ENCODE measurements at places on chromosomes 5 and 9.

- DNase-seq = no peak
Measured at GRCh38 chr5:171863935-171864334, 78.3 kb downstream of the SMIM23 start.

- DNase-seq = no peak
Measured at GRCh38 chr9:120734607-120735410, 20.5 kb upstream of the MEGF9 start.

- no peak for DNase-seq
Measured at GRCh38 chr9:3151672-3152576, 308.0 kb upstream of the PUM3 start.

- no peak for DNase-seq
Measured at GRCh38 chr9:78146241-78146640, 89.6 kb upstream of the CEP78 start.

GRCh38 chr9:131217331-131218031 lies 58.8 kb downstream of the FAM78A start:
- no peak for DNase-seq

- no peak for DNase-seq
Measured at GRCh38 chr5:102049517-102049916, 246.6 kb downstream of the SLCO4C1 start.

- DNase-seq = no peak
Measured at GRCh38 chr9:15304632-15305031, 2.4 kb downstream of the TTC39B start.

- no peak for DNase-seq
Measured at GRCh38 chr5:71701407-71701806, 17.7 kb upstream of the CARTPT start.

DNA sequence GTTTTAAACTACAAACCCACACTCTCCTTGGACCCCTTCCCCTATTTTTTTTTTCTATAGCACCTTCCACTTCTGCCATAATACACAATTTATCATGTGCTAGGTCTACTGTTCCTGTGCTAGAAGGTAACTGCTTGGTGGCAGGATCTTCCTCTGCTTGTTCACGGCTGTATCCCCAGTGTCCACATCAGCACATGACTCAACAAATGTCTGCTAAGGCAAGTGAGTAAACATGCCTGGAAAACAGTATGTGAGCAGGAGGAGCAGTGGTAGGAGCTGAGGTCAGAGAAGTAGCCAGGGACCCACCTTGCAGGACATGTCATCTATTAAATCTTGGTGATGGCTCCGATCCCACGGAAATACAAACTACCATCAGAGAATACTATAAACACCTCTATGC lies 79.4 kb downstream of the AUH start:
- DNase-seq = no peak

DNA sequence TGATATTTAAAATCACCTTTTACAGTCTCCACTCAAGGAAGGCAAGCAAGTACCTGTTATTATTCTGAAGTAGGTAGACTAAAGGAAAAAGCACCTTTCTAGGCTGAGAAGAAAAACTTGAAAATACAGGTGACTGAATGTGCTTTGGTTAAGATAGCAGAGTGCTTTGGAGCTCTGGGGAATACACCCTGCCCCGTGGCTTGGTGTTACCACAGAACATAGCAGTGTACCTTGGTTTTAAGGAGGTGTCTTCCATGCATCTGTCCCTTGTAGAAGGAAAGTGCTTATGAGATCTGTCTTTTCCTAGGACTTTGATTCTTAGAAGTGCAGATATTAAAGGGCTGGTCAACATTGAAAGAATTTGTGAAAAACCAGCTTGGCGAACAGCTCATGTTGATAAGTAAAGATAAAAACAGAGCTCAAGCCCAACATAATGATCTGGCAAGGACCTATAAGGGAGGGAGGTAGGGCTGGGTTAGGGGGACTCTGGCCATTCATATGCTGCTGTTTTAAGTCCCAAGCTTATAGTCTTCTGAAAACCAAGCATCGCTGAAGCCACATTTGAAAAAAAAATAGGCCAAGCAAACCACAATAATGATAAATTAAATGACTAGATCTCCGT lies 66.8 kb downstream of the ZNF608 start:
- no peak for DNase-seq

DNA sequence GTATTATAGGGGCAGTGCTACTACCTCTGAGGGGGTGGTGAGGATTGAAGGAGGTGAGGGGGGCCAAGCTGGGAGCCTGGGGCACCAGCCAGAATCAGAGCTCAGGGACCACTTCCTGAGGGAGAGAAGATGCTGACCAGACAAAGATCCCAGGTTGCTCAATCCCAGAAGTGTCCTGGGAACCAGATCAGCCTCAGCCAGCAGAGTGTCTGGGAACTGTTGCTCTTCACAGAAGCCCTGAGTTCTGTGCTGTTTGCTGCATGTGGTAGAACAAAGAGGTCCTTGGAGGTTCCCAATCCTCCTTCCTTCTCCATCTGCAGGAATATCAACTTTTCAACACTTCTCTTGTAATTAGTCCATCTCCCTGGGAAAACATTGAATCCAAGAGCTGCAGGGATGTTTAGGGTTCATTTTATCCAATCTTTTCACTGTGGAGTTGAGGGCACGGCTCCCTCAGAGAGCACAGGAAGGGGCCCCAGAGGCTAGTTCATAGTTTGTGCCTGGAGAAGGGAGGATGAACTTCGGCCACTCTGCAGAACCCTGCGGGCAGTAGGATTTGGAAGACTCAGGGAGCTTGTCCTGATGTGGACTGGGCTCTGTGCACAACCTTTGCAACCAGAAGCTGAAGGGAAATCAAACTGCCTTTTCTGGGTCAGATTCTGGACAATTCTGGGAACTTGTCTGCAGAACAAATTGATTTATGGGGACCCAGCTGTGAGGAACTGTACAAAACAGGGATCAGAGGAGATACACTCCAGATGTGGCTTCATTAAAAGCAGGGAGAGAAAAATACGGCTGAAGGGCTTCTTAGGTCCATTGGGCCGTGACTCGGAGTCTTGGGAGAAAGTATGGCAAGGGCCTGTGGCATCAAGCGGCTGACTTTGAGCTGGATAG lies 57.1 kb downstream of the GALNT12 start:
- DNase-seq = no peak

- no peak for DNase-seq
Measured at GRCh38 chr9:3879315-3879714, 353.5 kb upstream of the RFX3 start.

DNA sequence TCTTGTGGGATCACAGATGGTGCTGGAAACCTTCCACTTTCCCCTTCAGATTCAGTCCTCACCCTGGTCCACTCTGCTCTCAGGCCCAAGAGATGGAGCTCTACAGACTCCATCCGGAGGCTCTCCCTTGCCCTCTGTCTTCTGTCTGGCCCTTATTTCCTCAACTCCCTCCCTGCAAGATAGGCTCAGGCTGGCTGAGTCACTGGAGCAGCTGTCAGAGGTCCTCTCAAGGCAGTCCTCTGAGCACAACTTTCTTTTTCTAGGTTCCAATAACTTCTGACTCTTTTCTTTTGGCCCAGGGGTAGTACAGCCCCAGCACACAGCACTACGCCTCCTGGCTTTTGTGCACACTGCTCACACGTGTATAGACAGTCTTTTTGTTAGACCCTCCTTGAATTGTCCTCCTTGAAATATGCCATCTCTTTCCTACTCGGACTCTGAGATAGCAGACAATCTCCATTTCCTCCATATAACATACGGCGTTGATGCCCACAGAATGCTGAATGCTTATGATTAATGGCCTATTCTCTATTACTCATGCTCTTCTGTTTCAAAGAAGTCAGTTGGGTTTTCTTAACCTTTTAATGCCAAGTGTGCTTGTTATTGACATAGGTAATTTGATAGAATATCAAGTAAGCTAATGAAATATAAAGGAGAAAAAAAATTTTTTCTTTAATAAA lies 193.1 kb downstream of the SLC12A2 start:
- no peak for DNase-seq

GRCh38 chr9:122080986-122081385 lies 12.1 kb downstream of the TTLL11 start:
- no peak for DNase-seq

GRCh38 chr5:148791696-148792095 lies 34.7 kb upstream of the ADRB2 start:
- DNase-seq = no peak

DNA sequence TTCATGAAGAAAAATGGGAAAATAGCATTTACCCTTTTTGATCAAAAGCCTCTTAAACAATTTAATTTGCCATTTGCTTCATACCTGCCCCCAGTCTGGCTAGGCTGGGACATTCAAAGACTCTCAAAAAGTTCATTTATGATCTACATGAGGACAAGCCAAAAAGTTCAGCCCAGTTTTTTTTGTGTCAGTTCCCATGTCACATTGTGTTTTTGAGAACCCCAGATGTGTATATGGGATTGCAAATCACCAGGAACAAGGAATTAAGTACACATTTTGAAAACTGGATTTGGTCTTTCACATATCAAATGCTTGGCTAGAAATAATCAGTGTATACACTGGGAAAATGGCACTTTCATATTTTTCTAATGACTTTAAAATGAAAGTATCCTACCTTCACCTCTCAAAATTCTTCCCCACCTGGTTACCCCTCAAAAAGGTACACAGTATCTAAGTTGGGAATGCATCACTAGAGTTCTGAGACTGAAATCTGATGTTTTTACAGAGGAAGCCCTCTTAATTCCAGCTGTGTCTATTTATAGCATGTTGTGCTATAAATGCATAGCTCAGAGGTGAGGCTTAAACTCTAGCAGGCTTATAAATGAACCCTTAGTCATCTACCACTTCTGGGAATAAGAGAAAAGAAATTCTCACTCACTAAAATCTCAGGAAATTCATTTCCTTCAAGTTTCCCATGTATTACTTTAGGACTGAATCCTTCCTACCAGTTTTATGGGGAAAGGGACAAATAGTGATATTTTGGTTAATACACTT lies 9.3 kb downstream of the STOM start:
- DNase-seq = no peak

DNA sequence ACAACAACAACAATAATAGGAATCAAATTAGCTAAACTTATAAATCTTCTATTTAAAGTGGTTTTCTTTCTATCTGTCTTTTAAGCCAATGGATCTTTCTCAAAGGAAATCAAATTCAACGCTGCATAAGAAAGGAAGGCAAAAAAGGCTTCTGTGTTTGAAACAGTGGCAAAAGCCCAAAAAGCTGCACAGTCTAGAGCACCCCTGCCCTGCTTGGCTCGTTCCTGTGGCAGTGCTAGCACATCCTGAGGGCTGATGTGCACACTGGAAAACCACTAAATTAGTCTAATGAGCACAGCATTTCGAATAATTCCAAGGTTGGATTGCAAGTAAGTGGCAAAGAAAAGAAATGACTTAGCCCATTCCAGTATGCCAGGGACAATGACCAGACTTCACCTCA lies 80.7 kb downstream of the AP3B1 start:
- no peak for DNase-seq

GRCh38 chr5:160054047-160054446 lies 45.1 kb downstream of the TTC1 start:
- no peak for DNase-seq

DNA sequence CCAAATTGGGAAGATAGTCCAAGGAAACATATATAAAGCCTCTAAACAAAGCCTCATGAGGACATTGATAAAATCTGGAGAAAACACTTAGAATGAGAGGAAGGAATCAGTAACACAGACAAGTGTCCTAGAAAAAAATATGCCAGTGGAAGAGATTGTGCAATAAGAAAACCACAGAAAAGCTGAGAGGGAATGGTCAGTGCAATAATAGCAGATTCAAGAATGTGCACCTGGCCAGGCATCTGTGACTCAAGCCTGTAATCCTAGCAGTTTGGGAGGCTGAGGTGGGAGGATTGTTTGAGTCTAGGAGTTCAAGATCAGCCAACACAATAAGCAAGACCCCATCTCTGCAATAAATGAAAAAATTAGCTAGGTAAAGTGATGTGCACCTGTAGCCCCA lies 691.2 kb upstream of the CDH6 start:
- no peak for DNase-seq

DNA sequence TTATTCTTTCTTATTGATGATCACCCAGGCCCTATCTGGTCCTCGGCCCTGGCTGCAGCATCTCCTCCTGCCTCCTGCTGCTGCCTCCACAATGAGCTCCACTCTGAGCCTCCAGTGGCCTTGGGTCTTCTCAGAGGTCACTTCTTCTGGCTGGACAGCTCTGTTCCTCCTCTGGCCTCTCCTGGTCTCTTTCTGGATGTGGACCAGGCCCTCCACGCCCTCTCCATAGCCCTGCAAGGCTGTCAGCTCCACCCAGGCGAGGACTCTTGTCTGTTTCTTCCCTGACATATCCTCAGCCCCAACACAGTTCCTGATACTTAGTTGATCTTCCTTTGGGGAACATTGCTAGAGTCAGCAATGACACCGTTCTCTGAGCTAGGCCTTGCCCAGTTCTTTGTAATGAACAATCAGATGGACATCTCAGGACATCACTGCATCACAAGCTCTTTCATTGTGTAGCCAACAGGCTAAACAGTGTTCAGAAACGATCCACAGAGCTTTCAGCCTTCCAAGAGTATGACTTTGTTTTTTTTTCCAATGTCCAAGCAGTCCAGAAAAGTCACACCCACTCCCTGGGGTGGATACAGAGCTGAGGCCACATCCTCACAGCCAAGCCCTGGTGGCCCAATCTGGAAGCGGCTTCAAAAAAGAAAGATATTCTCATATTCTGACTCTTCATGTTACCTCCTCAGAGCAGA lies 62.5 kb upstream of the DNAH5 start:
- no peak for DNase-seq

DNA sequence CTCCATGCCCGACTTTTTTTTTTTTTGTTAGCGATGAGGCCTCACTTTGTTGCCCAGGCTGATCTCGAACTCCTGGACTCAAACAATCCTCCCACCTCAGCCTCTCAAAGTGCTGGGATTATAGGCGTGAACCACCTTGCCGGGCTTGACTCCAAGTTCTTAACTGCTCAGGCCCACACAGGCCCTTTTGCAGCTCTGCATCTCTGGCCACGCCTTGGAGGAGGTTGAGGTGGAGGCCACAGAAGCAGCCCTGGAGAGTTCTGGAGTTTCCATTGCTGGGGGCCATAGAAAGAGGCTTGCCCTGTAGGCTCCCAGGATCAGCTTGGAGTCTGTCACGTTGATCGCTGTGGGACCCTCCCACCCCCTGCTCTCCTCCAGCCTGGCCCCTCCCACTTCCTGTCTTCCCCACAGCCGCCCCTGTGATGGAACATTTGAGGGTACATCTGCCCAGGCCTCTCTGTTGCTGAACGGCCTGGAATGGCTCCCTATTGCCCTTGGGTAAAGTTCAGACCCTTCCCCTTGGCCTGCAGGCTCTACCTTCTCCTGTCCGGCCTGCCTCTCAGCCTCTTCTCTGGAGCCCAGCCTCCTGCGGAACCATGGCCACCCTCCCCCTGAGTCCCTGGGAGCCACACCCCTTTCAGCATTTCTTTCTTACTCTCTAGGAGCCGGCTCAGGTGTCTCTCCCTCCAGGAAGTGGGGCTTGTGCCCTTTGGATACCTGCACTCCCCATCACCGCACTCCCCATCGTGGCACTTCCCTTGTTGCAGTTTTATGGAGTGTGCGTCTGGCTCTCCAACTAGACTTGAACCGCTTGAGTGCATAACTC lies 30.4 kb upstream of the IER5L start:
- DNase-seq = no peak

DNA sequence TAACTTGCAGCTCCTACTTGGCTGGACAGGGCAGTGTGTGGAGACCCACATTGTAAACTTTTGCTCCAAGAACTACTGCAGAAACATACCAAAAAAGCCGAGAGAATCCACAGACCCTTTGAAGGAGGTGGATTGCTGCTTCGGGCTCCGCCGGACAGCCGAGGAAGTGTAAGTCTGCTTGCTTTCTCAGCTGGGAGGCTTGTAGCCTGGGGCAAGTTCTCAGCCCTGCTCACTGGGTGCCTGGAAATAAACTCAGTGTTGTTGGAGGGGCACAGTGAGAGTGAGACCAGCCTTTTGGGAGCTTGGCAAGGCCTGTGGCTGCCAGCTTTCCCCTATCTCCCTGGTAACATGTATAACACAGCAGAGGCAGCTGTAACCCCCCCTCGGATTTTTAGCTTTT lies 215.6 kb downstream of the SYK start:
- no peak for DNase-seq

Measured in activated effector memory CD4-positive, alpha-beta T cell treated with Interleukin-2 at 50 U/mL for 16 hours (primary cell).